ENCODE measurements at places on chromosomes 5 and 9.

DNA sequence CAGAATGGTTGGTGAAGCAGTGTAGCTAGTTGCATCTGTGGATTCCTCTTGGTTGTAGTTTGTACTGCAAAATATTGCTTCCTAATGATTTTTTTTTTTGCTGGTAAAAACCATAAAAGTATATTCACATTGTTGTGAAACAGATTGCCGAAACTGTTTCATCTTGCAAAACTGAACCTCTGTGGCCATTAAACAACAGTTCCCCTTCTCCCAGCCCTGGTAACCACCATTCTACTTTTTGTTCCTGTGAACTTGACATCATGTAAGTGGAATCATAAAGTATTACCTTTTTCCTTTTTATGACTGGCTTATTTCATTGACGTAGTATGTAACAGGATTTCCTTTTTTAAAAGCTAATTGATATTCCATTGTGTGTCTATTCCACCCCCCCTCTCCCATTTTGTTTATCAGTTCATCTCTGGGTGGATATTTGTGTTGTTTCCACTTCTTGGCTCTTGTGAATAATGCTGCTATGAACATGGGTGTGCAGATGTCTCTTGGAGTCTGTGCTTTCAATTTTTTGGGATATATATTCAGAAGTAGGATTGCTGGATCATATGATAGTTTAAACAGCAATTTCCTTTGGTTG lies 11.8 kb downstream of the SUB1 start:
- no peak for DNase-seq

- DNase-seq: no peak
These were observed 110.9 kb upstream of the GPR151 start for GRCh38 chr5:146626936-146627335.

DNA sequence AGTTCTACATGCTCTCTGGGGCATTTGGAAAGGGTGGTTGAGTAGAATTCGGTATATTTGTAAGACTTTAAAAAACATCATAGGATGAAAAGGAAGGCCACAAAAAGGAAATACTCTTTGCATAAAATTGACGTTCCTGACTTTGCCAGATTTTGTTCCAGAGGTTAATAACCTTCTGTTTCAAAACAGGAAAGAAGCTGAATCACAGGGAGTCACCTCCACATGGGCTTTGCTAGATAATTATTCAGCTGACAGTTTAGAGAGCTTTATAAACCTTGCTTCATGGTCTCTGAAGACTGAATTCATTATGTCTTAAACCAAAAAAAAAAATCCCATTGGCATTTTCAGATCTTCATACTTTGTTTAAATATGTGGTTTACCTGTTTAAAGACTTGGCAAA lies 203.7 kb downstream of the SEMA6A start:
- DNase-seq: peak; percentile 35

- DNase-seq: no peak
These were observed 56.7 kb upstream of the TNFSF8 start for GRCh38 chr9:114987116-114987515.

DNA sequence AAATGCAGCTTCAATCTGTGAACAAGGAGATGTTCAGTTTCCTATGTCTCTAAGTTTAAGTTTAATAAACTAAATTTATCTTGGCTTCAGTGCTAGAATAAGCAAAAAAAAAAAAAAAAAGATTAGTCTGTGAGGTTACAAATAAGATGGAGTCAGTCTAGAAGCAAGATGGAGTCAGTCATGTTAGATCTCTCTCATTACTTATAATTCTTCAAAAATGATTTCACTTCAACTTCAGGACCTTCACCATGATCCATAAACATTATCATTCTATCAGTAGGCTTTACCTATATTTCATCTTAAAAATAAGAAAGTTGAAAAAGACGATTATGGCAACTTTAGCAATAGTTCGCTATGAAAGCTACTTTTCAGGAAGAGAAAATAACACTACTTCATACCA lies 30.2 kb upstream of the TMC1 start:
- DNase-seq: no peak

GRCh38 chr5:12652201-12652600 lies 748.0 kb upstream of the CTNND2 start:
- DNase-seq: no peak

- peak; percentile 78 for DNase-seq
These were observed 597 bp upstream of the TMEM250 start for GRCh38 chr9:136119061-136119882.

- DNase-seq: no peak
These were observed 16.1 kb upstream of the TTLL11 start for GRCh38 chr9:122109035-122109813.

GRCh38 chr9:114777821-114778609 lies 27.8 kb downstream of the TNFSF15 start:
- DNase-seq: no peak

DNA sequence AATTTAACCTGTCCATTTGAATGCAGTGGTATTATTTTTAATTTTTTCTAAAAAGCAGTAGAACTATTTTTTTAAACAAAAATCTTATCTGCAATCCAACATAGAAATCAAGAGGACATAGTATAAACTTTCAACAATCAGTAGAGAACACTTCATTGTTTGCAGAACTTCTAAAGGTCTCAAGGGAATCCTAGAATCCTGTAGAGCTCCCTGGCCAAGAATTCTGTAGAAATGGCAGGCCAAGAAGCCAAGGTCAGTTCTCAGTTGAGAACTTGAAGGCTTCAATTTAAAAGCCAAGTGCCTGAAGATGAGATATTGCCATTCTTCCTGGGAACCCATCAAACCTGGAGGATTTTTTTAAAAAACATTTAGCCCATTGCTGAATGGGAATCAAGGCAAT lies 199.2 kb upstream of the KLF4 start:
- DNase-seq: no peak

DNA sequence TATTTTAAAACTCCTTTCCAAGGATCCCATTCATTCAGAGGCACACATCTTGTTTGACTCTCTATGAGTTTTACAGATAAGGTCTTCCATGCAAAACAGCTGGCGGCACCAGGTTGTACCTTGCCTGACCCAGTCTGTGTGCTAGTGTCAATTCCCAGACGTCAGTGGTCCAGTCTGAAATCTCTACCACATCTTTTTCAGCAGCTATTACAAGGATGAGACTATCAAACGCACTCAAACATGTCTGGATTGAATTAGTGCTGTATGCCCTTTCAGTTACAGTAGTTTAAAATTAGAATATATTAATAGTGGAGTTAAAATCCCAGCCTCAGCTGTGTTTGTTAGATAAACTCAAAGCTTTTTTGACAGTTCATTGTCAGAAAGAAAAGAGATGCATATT lies 11.7 kb downstream of the CDC14B start:
- DNase-seq: no peak

GRCh38 chr9:104775574-104775936 lies 11.6 kb downstream of the NIPSNAP3B start:
- DNase-seq: no peak

DNA sequence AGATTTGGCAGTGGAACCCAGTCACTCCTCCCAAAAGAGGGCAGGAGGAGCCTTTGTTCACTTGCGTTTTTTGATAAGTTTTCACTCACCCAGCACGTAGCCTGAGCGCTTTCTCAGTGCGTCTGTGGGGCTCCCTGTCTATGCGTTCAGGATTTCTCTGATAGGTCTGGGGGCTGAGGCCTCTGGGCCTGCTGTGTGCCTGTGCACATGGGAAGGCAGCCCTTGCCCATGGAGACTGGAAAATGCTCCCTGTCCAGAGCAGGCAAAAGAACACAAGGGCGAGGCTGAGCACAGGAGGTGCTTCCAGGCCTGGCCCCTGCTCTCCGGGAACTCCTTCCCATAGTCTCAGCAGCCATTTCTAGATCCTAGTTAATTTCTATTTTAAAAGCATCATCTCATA lies 249.9 kb downstream of the FSTL4 start:
- no peak for DNase-seq

DNA sequence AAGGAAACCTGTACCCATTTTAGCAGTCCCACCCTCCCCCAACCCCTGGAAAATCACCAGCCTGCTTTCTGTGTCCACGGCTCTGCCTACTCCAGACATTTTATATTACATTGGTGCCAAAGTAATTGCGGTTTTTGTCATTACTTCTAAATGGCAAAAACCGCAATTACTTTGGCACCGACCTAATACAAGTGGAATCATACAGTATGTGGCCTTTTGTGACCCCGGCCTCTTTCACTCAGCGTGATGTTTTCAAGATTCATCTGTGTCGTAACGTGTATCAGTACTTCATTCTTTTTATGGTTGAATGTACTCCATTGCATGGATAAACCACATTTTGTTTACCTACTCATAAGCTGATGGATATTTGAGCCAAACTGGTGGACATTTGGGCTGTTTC lies 9.7 kb upstream of the ORM1 start:
- no peak for DNase-seq

- DNase-seq: no peak
These were observed 42.3 kb downstream of the ROR2 start for GRCh38 chr9:91907484-91908292.
